CD4-positive, alpha-beta T cell treated with Interleukin-6 at 100 ng/mL for 8 hours (primary cell): ENCODE measurements at places on chromosomes 11 and 22.

- no peak for DNase-seq
Observed at GRCh38 chr11:61954851-61955421, 4.8 kb downstream of the BEST1 start.

DNA sequence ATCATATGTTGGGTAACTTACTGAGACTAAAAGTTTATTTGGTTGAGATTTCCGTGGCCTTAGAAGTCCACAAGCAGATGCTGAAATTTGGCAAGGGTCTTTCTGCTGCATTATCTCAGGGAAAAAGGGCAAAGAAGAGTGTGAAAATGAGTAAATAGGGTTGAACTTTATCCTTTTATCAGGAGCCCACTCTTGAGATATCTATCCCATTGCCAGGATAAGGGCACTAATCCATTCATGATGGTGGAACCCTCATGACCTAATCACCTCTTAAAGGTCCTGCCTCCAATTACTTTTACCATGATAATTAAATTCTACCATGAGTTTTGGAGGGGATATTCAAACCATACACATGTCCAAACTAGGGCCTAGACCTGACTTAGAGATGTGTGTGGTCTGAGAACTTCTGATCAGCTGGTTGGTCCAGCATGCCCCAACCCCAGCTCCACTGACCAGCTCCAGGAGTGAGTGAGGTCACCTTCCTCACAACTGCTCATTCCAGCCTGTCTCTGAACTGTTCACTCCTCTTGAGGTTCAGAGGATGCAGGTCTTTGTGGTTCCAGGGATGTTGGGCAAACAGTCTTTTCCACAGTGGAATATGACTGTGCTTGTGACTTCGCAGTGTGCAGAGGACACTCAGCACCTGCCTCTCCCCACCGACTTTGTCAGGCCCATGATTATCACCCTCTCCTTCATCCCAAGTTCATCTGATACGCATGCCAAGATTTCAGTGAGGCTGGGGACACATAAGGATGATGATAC, 130.1 kb upstream of the TOP3B start:
- DNase-seq: no peak

DNA sequence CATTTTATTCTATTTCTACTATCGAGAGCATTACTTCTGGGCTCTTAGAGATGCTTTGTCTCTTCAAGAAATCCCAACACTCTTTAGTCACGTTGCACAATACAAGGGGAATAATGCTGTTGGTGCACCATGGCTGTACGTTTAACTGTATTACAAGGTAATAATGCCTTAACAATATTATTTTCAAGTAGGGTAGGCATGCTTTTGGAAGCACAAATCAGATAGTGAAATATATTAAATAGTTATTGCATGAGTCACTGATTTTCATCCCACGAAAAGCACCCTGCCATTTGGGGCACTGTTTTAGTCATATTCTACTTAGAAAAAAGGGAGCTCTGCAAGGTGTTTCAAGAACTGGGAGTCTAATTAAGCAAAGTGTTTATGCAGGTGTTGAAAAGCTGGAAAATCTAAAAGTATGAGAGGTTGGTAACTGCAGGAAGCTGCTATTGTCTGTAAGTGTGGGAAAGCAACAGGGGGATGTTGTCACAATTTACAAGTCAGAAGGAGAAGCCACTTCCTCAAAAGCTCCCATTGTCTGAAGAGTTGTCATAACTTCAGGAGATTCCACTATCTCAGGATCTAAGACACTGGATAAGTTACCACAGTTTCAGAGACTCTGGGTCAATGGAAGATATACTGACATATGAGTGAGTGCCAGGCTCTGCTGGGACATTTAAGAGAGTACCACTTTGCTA, 218.2 kb downstream of the JRKL start:
- DNase-seq: no peak

DNA sequence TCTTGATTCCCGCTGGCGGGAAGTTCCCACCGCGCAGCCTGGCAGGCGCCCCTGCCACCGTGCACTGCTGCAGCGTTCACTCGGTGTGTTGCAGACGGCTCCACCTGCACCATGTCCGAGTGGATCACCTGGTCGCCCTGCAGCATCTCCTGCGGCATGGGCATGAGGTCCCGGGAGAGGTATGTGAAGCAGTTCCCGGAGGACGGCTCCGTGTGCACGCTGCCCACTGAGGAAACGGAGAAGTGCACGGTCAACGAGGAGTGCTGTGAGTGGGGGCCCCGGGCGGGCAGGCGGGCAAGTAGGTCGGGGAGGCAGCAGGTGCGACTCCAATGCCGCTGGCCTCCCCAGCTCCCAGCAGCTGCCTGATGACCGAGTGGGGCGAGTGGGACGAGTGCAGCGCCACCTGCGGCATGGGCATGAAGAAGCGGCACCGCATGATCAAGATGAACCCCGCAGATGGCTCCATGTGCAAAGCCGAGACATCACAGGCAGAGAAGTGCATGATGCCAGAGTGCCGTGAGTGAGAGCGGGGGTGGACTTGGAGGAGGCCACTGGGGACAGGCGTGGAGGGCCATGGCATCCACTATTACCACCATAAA, 99.7 kb downstream of the RRAS2 start:
- no peak for DNase-seq

- DNase-seq: no peak
Observed at GRCh38 chr11:120318906-120319305, 6.2 kb upstream of the TLCD5 start.

- DNase-seq: no peak
Observed at GRCh38 chr11:93605642-93606041, 55.8 kb upstream of the CEP295 start.

- DNase-seq: no peak
Observed at GRCh38 chr22:24437741-24438328, 10.4 kb downstream of the ADORA2A start.

DNA sequence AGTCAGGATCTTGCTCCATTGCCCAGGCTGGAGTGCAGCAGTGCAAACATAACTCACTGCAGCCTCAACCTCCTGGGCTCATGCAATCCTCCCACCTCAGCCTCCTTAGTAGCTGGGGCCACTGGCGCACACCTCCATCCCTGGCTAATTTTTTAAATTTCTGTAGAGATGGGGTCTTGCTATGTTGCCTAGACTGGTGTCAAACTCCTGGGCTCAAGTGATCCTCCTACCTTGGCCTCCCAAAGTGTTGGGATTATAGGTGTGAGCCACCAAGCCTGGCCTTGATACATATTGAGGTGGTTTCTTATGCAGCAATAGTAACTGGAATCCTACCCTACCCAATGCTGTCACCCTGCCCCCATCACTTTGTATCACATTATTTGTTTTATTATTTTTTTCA, 32.4 kb downstream of the SCUBE1 start:
- DNase-seq: no peak

DNA sequence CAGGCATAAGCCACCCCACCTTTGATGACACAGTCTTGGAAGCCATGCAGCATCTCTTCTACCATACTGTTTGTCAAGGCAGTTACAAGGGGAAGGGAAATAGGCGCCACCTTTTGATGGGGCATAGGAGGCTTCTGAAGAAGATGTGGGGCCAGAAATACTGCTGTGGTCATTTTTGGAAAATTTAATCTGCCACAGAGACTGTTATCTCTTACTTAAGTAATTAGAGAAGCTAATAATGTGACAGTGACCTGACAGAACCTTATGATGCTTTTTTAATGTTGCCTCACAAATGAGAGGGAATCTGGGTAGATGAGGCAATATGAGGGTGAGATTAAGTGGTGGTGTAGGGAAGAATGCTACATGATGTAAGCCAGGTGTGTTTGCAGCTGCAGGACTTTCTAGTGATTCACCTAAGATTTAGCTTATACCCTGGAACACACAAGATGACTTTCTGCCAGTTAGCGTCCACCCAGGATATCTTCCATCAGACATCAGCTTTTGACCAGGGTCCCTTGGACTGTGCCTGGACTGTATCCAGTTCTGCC, 34.3 kb upstream of the ADORA2A start:
- DNase-seq: no peak

- no peak for DNase-seq
Observed at GRCh38 chr11:44944853-44945235, 5.8 kb downstream of the TP53I11 start.

GRCh38 chr11:110317516-110317932, 21.1 kb upstream of the RDX start:
- DNase-seq: no peak

- DNase-seq: no peak
Observed at GRCh38 chr22:49047447-49047846, 780.2 kb downstream of the BRD1 start.

- DNase-seq: no peak
Observed at GRCh38 chr11:113121746-113122145, 160.5 kb downstream of the NCAM1 start.

DNA sequence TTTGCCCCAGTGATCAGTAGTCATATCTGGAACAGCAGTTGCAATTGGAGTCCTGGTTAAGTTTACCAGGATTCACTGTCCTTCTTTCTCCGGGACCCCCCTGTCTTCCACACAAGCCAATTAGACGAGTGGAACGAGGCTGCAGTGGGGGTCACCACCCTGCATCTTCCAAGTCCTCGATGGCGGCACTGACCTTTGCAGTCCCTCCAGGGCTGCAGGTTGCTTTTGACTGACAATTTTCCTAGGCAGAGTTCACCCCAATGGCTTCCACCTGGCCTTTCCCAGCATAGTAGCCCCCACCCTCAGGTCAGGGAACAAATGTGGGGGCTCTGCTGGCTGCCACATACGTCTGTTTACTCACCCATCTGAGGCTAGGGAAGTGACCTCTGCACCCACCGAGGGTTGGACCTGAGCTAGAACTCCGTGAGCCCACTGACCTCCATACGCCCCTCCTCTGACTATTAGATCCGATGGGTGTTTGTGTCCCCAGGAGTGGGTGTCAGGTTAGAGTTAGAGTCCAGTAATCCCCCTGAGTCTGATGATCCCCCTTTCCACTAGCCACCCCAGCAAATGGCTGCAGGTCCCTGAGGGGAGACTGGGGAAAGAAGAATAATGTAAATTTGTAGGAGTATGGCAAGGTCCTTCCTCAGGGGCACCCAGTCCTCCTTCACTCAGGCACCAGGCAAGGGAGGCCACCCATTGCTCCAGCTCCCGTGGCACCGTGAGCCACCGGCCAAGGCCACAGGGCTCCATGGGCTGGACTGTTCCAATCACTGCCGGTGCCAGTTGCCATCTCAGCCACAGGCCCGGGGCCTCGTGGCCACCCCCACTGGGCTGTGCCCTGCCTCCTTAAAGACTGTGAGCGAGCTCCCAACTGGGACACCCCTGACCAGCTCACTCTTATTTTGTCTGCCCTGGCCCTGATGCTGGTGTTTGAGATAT, 5.5 kb downstream of the C11orf21 start:
- DNase-seq: no peak

GRCh38 chr11:90908074-90908473, 685.2 kb upstream of the CHORDC1 start:
- DNase-seq: no peak

GRCh38 chr22:26445577-26446275, 16.7 kb downstream of the ASPHD2 start:
- DNase-seq: no peak
